Regular cardiac myocyte (primary cell): ENCODE measurements at places on chromosomes 12 and 14. TPM values are rescaled to one million over a fixed set of nuclear protein-coding genes. Genes with fewer than 3 reads are reported as not detected.

Gene NOXRED1
- 0.19 and 0.28 TPM in 2 replicates for total RNA-seq

Gene KCNK13
- 0.28 and 0.58 TPM in 2 replicates for total RNA-seq

Gene ARHGDIB
- 36.9 and 90.9 TPM in 2 replicates for total RNA-seq

Gene ANKRD33
- under 0.01 and 0.38 TPM in 2 replicates for total RNA-seq

Gene PTPRO
- 0.19 and 3.1 TPM in 2 replicates for total RNA-seq

Gene SMCO2
- not detected in 2 replicates for total RNA-seq

Gene IL31
- not detected in 2 replicates for total RNA-seq

Gene SPIC
- total RNA-seq: not detected in 2 replicates

Gene KCNA1
- total RNA-seq: under 0.01 TPM in 1 of 2 replicates, not detected in the other

Gene RTL1
- total RNA-seq: not detected in 2 replicates

Gene GUCY2C
- total RNA-seq: not detected in 2 replicates
